ENCODE measurements at places on chromosomes 11 and 22.

- DNase-seq = no peak
Measured at GRCh38 chr11:241634-242033, 4.9 kb downstream of the PSMD13 start.

DNA sequence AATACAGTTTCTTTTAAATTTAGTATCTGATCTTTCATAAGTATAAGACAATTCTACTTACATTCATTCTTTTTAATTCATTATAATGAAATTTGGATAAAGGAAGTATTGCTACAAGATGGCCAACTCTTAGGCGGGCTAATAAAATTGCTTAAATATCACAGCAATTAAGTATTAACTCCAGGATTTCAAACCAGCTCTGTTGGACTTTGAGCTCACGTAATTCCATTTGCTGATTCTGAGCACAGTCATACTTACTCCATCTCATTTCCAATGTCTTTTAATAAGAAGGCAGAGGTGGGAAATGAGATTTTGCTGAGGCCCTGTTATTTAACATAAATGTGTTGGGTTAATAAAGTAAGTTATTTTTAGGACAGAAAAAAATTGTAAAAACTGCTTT is 748.1 kb downstream of the KCNA4 start:
- no peak for DNase-seq

- DNase-seq = no peak
Measured at GRCh38 chr11:6687876-6688275, 4.7 kb upstream of the MRPL17 start.

DNA sequence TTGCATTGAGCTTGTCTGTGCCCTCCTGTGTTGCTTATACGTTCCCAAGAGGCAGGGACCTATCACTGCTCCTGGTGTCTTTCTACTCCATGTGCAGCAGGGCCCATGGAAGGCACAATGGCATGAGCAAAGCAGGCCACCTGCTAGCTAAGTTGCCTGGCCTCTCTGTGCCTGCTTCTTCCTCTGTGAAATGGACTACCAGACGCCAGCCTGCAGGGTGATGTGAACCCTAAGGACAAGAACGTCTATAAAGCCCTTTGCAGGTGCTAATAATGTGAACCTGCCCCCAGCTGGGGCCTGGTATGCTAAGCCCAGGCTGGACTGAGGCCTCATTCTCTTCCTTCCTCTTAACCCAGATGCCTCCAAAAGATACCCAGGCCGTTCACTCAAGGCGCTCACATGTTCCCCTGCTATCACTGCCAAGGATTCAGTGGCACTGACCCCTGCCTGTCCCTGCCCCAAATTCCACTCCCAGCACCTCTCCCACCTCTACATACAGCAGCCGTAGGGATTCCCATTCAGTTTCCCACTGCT is 4.0 kb downstream of the GUCD1 start:
- no peak for DNase-seq

DNA sequence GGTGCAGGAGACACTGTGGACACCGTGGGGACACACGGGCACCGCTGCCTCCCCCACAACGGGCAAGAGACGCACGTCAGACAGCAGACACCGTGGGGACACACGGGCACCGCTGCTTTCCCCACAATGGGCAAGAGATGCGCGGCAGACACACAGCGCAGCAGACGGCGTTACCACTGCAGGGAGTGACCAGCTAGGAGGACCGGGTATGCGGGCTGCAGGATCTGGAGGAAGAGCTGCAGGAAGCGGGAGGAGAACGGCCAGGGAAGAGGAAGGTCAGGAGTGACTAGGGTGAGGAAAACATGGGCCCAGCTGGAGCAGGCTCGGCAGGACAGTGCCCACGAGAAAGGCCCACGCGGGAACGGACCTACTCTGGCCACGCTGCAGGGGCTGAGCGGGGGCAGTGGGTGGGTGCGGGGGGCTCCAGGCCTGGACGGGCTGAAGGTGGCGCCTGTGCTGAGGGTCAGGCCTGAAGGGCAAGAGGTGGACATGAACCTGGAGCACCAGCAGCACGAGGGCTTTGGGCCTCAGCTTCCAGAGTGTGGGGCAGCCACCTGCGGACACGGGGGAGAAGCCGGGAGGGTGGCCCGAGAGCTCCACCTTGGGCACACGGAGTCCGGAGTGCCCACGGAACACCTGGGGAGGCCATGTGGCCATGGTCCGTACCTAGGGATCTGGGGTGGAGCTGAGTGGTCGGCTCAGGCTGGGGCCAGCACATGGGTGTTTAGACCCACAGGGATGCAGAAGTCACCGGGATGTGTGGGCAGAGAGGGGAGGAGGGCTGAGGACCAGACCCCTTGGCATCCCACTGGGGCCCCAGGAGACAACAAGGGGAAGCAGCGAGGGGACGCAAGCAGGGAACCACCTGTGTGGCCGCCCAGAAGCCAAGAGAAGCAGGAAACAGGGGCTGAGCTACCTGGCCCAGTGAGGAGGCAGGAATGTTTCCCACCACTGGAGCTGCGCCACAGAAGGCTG is 16.5 kb downstream of the TOLLIP start:
- DNase-seq = no peak

DNA sequence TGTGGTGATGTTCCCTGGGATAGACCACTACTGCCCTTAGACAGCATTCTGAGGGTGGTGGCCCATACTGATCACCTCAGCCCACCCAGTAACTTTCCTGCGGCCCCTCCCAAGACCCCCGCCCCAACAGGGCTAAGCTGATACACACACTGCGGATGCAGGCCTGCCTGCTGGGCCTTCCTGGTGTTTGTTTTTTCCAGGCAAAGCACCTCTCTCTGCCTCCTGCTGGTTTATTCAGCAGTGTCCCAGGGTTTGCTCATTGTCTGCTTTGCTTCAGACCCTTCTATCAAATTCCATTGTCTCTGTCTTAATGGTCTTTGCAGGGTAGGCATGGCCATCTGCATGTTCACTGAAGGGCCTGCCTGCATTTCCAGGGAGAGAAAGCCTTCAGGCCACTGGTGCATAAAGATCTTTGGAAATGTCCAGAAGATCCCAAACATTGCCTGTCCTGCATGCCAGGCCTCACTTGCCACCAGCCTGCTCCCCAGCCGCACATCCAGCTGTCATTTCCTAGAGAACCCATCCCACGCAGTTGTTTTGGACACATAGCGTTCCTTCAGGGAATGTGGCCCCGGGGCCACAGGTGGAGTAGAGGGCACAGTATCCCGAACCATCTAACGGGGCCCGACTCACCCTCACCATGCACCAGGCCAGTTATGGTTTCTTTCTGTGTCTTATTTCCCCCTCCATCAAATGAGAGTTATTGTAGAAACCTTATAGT is 50.2 kb downstream of the BCR start:
- DNase-seq = no peak

DNA sequence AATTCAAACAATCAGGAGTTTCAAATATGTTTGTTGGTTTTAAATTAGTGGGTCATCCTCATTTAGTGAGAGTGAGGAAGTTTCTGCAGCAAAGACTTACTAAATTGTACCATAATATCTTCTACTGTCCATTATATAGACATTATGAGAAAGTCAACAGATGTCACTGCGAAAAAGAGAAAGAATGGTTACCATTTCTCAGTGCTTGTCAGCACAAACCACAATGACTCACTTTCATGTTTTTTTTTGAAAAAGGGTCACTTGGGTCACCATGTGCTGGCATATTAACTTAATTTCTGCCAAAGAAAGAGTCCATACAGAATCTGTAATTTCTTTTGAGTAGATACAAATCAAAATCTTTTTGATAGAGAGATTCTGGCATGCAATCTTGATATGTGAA is 924.6 kb upstream of the FAT3 start:
- no peak for DNase-seq

GRCh38 chr22:31212783-31213629 is 908 bp downstream of the LIMK2 start:
- DNase-seq = no peak

Data from activated effector memory CD4-positive, alpha-beta T cell treated with Interleukin-2 at 50 U/mL for 16 hours (primary cell).